EH (cell line): ENCODE measurements at places on chromosomes 5 and 9.
A peak's percentile ranks its signal among the peaks of the same experiment; 100 is the strongest.

DNA sequence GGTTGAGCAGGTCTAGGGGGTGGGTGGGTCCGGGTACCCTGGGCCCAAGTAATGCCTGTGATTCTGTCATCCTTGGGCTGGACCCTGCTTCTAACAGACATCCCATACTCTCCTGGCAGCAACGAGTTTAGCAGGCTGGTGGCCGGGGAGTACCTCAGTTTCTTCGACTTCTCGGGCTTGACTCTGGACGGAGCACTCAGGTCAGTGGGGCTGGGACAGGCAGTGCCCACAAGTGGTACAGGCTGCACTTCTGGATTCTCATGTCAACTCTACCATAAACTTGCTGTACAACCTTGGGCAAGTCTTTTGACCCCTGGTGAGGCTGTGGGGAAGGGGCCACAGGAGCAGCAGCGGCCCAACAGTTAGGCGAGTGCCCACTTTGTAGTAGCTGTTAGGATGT, 21.8 kb downstream of the PSD2 start:
- DNase-seq = no peak

DNA sequence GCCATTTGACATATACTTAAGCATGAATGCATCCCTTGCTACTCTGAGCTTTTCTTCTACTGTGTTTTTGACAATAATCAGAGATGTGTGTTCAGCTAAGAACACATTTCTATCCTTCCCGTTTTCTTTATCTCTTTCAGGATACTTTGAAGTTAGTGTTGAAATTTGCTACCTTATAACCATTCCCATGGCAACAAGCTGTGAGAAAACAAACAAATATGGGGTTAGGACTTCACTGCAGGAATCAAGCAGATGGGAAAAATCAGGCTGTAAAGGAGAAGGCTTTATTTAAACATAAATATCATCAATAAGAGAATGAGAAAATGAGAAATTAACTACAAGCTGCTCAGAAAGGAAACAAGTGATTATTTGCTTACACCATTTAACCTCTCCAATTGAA, 35.2 kb downstream of the ZCCHC9 start:
- DNase-seq = no peak

DNA sequence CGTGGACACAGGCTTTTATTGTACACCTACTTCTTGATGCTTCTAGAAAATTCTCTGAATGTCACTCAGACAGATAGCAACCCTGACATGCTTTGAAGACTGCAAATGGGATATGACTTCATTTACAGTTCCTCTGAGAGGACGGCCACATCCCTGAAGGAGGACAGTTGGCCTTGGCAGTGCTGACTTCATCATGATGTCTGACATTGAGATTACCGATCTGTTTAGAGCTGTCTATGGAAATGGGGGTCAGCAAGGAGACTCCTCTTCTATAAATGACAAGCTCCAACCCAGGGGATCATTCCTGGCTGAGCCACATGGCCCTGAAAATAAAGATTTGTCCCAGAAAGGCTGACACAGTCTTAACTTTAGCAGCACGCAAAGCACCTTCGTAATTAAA, 75.8 kb downstream of the NUDT12 start:
- DNase-seq = no peak

- DNase-seq = peak; percentile 93
Measured at GRCh38 chr9:109001275-109001676, 12.0 kb downstream of the CTNNAL1 start.

GRCh38 chr5:91797576-91797975, 414.5 kb upstream of the ARRDC3 start:
- DNase-seq = no peak

DNA sequence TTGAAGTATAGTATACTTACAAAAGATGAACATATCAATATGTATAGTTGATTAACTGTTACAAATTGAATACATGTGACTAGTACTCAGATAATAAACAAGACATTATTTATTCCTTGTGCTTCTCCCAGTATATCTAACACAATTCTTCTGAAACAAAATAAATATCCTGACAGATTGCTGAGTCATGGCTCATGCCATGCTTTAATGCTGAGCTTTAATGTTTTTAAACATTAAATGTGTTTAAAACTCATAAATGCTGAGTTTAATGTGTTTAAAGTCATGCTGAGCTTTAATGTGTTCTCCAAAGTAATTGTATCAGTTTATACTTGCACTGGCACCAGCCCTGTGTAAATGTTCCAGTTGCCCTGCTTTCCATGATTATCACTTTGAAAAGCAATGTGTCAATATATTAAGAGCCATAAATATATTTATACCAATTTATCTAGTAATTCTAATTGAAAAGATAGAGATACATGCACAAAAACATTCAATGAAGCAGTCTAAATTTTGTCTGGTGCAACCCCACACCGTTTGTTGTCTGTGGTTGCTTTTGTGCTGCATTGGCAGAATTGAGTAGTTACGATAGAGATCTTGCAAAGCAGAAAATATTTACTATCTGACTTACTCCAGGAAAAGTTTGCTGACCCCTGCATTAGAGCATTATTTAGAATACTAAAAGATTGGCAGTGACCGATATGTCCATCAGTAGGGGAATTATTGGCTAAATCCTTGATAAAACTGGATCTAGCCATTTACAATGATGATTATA, 15.7 kb downstream of the KIAA1958 start:
- peak; percentile 3 for DNase-seq

DNA sequence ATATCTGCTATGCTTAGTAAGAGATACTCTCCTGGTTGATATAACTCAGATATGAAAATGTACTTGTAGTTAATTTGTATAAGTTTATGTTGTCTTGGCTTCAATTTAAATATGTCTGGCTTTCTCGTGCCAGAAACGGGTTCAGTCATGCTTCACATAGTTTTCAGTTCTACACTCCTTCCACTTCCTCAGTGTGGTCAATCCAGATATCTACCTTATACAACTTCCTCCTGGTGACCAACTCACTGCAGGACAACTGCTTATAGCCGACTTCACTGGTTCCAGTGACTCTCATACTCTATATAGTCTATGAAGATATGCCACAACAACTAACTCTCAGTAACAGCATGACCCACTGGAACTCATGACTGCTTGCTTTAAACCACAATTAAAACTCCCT, 690.4 kb downstream of the SLCO4C1 start:
- DNase-seq = no peak

GRCh38 chr5:170581211-170581610, 77.4 kb downstream of the KCNIP1 start:
- no peak for DNase-seq

- peak; percentile 3 for DNase-seq
Measured at GRCh38 chr5:22596404-22596970, 256.7 kb downstream of the CDH12 start.

GRCh38 chr9:89877051-89878002, 272.5 kb downstream of the GADD45G start:
- DNase-seq = no peak

- DNase-seq = no peak
Measured at GRCh38 chr5:63101870-63102269, 523.3 kb downstream of the LRRC70 start.

DNA sequence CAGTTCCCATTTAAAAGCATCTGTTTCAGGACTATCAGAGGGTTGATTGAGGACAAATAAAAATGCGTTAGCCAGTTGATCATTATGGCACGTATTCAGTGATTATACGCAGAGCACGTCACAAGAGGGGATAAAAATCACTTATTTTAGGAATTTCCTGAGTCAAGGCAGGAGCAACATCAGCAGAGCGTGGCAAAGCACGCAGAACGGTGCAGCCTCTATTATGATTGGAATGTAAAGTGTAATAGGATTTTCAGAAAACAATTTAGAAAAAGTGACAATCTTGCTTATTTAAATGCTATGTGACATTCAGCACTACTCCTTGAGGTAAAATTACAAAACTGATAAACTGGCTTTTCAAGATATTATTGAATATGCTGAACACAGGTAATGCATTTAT, 413.6 kb upstream of the DAP start:
- DNase-seq = peak; percentile 6

DNA sequence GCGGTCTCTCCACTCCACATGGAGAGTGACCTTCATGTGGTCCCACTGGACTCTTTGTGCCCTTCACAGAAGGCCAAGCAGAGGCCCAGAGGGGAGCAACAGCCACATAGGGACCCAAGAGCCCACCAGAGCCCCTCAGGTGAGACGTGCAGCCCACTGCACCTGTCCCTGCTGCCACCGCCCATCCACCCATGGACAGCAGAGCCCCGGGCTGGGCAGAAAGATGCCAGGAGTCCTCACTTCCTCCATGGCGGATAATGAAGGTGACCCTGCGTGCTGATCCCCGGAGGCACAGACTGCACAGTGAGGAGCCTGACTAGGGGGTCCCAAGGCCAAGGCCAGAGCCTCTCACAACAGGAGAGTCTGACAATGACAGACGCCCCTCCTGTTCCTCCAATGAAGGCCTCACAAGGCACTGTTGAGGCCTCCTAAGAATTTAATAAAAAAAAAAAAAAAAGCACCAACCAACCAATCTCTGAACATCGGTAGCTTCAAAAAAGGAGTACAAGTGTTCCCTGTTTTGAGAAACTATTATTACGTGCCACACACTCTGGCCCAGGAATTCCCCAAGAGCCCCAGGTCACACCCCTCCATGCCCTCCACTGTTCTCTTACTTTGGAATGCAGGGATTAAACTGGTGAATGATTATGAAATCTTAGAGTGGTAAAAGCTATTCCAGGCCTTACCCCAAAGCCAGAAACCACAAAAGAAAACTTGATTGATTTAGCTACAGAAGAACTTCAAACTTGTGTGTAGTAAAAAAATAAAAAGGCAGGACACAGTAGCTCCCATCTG, 2.8 kb upstream of the PPP1R26 start:
- peak; percentile 37 for DNase-seq

- peak; percentile 18 for DNase-seq
Measured at GRCh38 chr9:136133191-136133958, 14.7 kb upstream of the TMEM250 start.

- DNase-seq = no peak
Measured at GRCh38 chr5:160312960-160313727, 780 bp upstream of the CCNJL start.

DNA sequence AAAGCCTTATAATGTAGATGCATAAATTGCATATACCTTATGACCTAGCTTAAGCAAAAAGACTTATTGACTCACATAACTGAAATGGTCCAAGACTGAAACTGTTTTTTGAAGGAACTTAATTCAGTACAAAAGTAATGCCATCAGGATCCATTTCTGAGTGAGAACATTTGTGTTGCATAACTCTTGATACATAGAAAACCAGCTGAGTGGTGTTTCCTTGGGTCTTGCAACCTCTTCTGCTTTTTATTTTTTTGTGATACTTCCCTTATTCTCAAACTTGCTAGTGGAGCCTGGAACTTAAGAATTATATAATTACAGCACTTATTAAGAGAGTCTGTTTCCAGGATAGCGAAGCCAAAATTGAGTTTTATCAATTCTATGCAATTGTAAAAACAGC, 272.0 kb downstream of the MAN2A1 start:
- DNase-seq = no peak

- DNase-seq = peak; percentile 4
Measured at GRCh38 chr5:90866915-90867731, 308.5 kb downstream of the ADGRV1 start.

DNA sequence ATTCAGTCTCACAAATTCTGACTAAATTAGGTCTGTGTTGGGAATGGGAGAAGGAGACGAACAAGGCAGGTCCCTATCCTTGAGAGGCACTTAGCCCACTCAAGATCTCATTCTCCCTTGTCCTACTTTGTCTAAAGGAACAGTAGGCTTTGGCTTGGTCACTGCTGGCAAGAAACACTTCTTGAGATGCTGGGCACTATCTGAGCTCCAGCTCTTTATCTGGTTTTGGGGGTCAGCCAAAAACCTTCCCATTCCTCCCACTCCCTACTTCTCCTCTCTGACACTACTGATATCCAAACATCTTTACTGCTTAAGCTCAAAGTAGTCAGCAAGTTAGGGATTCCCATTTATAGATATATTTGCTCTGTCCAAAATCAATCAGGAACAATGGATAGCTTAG, 155.2 kb downstream of the MAPKAP1 start:
- no peak for DNase-seq

DNA sequence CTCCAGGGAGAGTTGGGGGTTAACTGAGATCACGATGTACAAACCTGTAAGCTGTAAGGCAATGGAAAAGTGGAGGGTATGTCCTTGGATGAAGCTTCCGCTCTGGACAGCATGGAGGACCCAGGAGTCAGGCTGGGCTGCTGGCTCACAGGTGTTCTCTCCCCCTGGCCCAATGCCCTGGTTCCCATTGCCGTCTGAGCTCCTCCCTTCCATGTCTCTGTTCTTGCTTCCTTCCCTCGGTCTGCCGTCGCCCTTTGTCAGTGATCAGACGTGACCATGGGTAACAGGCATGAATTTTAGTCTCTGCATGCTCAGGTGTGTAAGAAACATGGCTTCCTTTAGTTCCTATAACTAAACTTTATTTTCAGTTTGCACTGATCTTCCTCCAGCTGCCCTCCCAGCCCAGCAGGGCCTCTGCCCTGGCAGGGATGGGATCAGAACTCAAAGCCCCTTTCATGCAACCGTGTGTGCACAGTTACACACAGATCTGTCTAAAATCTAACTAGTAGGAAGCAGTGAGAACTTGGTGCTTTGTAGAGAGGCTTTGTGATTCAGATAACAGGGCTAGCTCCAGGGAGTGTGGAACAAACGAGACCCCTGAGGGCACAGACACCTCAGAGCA, 51.7 kb upstream of the KCNMB1 start:
- DNase-seq = no peak

GRCh38 chr9:13215791-13216554, 63.5 kb downstream of the MPDZ start:
- no peak for DNase-seq

DNA sequence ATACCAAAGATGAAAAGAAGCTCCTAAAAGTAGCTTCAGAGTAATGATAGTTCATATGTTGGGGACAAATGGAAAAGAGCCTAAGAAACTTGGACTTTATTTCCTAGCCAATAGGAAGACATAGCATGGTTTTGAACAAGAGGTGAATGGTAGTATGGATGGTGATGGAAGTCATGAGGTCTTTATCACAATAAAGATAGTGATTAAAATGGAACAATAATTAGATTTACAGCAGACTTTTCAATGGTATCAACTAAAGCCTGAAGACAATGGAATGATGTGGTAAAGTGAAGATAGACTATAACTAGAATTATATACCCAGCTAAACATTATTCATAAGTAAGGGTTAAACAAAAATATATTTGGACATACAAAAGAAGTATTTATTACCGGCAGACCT, 131.2 kb downstream of the RAB3C start:
- DNase-seq = no peak

- peak; percentile 84 for DNase-seq
Measured at GRCh38 chr5:179342577-179342976, 2.7 kb downstream of the ADAMTS2 start.

DNA sequence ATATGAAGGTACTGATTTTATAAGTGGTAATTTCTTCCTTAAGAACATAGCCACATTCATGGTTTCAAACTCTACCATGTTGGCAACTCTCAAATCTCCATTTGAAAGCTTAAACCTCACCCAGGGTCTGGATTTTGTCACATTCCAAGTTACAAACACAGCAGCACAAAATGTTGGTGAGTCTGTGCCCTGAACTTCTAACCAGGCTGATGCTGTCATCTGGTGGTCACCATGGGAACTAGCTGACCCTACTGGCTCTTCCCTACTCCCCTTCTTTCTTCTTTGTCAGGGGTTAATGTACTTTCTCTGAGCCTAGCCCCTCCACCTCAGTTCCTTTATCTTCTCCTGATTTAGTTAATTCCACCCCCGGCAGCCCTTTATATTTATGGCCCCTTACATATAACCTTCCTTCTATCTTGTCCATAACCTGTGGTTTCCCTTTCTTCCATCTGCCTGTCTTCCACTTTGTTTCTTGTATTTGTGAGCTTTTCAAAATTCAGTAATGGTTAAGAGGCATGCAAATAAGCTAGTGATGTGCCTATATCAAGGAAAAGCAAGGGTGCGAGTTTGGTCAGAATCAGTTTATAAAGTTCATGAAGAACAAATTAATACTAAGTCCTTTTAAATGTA, 35.9 kb downstream of the TGFBR1 start:
- peak; percentile 69 for DNase-seq

GRCh38 chr5:59609501-59610265, 283.8 kb downstream of the PDE4D start:
- DNase-seq = no peak
